Skeletal muscle cell (primary cell): ENCODE measurements at places on chromosomes 13 and 19.

DNA sequence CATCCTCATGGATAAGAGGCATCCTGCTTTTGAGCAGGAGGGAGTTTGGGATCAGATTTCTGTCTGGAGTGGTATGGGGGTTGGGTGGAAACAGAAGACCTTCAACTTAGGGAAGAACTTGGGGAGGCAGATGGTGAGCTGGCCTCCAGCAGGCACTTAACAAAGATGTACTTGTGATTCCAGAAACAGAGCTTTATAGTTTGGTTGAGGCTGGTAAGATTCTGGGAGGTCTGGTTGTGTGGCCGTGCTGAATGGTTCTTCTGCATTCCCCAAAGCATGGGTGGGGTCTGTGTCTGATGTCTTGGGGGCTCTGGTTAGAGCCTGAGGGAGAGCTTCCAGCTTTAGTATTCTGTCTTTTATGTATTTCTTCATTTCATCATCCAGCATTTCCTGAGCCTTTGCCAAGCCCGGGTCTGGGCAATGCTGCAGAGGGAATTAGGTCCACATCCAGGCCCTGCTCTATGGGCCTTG, 4.8 kb downstream of the MEGF8 start:
- no peak for DNase-seq

- DNase-seq: no peak
Observed at GRCh38 chr13:112012016-112012704, 54.8 kb upstream of the SOX1 start.

- no peak for DNase-seq
Observed at GRCh38 chr13:101417501-101417900, 1.2 kb upstream of the NALCN start.

DNA sequence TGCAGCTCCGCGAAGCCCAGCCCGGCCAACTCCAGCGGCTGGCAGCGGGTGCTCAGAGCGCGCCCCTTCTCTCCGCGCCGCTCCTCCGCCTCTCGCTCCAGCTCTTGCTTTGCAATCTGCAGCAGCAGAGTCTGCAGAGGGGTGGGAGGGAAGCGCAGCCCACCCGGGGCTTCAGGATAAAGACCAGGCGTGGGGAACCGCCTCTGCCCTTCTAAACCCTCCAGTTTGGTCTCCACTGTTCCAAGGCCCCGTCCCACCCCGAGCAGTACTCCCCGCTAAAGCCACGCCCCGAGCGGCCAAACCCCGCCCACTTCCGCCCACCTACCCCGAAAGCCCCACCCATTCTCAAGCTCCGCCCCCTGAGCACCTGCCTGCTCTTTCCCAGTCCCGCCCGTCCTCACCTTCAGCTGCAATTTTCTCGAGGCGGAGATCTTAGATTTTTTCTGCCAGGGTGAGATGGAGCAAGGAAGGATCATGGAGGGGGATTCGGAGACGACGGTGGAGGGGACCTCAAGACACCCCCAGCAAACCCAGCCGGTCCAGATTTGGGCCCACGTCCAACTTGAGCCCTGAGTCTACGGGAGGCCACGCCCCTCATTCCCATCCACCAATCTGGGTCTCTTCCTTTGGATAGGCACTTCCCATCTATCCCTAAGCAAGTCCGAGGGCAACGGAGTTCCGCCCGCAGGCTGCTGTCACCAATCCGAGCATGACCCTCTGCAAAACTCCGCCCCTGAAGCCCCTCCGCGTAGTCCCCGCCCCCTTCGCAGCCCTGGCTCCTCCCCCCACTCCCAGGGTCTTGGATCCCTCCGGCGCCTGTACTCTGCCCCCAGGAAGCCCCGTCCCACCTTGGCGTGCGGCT, 1.1 kb downstream of the TNNI3 start:
- no peak for DNase-seq

DNA sequence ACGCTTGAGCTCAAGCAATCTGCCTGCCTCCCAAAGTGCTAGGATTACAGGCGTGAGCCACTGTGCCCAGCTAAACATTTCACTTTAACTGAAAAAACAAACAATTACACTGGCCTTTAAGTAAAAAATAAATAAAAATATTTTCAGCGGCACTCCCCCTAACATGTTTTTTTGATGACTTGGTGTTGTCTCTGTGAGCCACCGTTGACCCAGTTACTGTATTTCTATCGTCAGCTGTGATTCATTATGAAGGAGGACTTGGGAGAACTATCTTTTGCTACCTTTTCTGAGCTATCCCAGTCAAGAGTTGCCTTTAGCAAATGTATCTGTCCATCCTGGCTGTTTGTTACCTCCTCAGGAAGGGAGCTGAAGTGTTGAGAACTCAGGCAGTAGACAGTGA, 18.5 kb upstream of the C19orf33 start:
- DNase-seq: no peak

DNA sequence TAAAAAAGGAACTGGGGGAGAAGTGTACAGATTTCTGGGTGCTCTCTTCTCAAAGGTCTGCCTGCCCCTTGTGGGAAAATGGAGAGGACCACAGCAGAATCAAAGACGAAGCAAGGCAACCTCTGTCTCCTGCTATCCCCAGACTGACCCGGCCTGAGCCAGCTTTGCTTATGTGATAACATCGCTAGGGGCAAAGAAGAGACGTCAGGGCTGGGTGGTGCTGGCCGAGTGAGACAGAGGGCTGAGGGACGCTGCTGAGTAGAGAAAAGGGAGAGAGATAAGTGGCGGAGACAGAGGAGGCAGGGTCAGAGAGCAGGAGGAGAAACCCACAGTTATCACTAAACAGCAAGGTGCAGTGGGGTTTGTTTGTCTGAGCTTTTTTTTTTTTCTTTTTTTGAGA, 4.6 kb upstream of the MUC16 start:
- DNase-seq: no peak

- no peak for DNase-seq
Observed at GRCh38 chr19:13109361-13110098, 6.9 kb upstream of the LYL1 start.

GRCh38 chr19:50794876-50795663, 4.9 kb downstream of the ACP4 start:
- DNase-seq: no peak

GRCh38 chr19:47243776-47244547, 12.4 kb upstream of the CCDC9 start:
- DNase-seq: peak; percentile 90

DNA sequence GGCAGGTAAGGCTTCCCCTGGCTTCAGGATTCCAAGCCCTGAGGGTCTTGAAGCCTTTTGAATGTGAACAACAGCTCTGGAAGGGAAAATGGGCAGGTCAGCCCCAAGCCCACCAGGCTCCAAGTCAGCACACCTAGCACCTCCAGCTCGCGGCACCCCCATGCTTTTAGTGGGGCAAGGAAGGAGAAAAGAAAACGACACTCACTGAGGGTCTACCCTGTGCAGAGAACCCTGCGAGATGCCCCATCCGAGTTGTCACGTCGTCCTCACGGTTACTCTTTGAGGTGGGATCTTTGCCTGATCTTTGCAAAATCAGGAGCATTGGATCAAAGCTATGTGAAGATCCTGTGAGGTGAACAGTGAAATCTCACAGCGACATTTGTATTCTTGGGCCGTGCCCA, 5.7 kb upstream of the F10 start:
- no peak for DNase-seq

DNA sequence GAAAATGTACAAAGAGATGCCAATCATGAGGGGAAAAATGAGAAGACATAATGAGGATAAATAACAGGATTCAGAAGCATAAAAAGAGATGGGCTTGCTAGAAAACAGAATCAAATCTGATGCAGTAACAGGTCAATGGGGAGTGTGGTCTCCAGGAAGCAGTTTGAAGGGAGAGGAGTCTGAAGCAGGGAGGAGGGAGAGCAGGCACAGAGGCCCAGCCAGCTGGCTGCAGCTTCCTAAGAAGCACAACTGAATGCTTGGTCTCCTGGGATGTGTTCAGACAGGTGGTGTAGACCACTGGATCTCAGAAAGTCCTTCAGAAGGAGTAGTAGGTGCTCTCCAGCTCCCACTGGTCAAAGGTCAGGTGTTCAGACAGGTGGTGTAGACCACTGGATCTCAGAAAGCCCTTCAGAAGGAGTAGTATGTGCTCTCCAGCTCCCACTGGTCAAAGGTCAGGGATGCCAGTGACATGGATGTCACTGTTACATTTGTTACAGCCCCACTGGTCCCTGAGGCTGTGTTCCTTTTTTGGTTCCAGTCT, 68.3 kb upstream of the UBAC2 start:
- DNase-seq: no peak

- peak; percentile 56 for DNase-seq
Observed at GRCh38 chr13:110187641-110188161, 119.3 kb downstream of the COL4A1 start.
